H1 (cell line): ENCODE measurements at places on chromosomes 5 and 9.

DNA sequence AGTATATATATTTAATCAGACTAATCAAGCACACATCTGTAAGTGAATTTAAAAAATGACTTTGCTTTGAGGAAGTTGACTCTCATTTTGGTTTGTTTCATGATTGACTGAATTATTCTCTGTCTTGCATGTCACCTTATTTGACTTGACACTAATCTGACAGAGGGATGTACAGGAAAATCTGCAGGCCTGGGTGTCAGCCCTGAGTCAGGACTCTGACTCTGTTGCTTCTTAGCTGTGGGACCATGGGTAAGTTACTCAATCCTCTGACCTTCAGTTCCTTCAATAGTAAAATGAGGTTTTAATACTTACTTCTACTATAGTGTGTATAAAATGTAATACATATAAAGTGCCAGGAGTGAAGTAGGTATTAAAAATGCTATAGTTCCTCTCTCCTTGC lies 415.9 kb downstream of the ARHGEF28 start:
- DNase-seq: no peak

DNA sequence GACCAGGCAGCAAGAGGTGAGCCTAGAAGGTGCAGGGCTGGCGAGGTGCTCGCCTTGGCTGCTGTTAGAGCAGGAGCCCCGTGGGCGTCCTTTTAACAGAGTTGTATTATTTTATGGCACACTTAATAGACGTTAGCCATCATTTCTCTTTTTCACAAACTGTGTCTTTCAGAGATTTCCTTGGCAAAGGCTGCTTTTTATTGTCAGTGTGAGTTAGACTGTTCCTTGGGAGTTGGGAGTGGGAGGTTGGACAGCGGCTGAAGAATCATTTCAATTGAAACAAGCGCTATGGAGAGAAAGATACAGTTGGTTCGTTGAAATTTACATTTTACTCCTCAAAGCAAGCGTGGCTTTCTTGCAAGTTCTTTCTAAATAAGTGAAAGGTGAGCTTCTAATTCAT lies 133.2 kb downstream of the TRIO start:
- no peak for DNase-seq

DNA sequence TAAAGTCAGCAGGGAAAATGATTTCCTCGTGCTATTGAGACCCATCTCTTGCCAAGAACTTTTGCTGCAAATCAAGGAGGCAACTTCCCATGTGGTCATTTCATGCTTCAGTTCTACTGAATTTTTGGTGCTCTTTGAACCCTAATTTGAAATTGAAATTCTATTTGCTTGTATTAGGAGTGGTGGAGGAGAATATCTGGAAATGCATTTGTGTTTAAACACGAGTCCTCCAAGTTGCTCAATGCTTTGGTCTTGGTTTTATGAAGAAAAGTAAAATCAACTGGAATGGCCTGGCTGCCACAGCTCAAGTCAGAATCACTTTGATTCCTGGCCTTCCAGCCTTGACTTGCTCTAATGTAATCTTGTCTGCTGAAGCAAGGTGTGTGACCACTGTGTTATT lies 613.2 kb downstream of the TLE1 start:
- no peak for DNase-seq

DNA sequence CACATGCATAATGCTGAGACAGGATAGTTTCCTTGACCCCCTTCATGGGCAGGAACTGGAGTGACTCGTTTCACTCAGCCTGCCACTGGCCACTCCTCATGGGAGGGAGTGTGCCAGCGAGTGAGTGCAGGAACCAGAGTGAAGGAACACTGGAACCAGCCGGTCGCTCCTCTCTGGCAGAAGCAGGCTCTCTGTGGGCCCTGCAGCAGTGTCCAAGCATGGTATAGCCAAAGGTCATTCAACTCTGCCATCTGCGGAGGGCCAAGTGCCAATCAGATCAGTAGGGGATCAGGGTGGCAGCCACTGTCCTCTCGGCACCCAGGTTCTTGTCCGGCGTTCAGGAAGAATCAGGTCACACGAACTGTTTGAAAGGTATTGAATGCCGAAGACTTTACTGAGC lies 169.3 kb upstream of the PPP1R2B start:
- DNase-seq: no peak

DNA sequence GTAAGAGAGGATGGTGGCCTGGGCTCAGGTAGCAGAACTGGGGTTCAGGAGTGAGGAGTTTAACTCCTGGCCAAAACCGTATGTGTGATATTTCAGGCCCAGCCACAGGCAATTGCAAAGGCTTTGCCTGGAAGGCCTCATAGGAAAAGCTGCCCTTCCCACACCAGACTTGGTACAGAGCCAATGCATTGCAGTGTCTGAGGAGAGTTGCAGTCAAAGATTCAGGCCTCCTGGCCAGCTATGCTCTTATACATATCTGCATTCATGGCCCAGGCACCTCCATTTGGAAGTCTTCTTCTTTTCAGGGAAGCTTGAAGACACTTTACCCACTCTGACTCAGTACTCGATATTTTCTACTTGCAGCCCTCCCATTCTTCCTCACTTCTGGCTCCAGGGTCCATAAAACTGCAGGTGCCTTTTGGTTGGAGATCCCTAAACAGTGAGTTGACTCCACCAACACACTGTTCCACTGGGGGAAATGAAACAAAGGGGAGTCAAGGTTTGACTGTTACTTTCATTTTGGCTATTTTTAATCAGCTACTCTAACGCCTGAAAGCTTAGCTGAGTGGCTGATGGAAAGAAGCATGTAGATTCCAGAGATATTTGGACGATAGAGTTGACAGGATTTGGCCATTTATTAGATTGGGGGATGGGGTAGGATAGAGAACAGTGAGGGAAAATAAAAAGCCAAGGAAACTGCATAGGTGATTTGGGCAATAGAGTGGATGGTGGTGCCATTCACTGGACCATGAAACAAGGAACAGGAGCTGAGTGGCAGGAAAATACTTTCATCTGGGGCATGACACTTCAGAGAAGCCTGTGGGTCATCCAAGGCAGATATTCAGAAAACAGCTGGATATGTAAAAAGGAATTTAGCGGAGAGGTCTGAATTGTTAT lies 30.6 kb upstream of the IL33 start:
- DNase-seq: no peak

GRCh38 chr5:155290937-155291336 lies 277.4 kb downstream of the KIF4B start:
- no peak for DNase-seq

DNA sequence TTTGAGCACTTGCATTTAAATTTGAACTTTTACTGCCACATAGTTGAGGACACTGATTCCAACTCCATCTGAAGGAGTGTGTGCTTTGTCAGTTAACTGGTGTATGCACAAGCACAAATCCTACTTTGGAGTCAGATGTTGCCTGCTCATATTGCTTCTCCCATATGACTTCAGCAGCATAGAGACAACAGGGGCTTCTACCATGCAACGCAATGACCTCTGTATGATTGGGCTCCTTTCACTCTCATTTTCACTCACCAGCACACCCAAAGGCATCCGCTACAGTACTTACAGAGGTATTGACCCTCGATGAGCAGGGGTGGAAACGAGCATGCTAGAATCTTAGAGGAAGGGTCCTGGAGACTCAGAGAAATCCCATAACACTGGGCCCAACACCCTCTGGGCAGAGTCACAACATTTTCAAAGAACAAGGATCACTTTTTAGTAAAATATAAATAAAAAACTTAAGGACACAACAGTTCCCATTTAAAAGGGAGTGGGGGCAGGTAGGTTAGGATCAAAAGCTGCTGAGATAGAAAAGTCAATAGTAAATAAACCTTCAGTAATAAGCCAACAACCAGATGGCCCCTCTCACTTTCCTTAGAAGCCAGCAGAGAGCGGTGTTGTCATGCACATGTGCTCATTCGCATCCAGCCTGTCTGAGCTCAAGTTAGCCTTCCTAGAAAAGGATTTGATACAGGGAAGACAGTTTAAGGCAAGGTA lies 203.8 kb downstream of the SNCAIP start:
- peak; percentile 50 for DNase-seq

DNA sequence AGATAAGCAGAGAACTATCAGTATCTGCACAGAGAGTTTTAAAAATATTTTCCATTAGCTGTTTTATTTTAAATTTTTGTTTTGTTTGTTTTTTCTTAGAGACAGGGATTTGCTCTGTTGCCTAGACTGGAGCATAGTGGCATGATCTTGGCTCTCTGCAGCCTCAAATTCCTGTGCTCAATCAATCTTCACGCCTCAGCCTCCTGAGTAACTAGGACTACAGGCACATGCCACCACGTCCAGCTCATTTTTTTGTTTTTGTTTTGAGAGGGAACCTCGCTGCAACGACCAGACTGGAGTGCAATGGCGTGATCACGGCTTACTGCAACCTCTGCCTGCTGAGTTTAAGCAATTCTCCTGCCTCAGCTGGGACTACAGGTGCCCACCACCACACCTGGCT lies 138.2 kb upstream of the LPAR1 start:
- DNase-seq: no peak

GRCh38 chr5:39121315-39121714 lies 47.1 kb upstream of the RICTOR start:
- no peak for DNase-seq

DNA sequence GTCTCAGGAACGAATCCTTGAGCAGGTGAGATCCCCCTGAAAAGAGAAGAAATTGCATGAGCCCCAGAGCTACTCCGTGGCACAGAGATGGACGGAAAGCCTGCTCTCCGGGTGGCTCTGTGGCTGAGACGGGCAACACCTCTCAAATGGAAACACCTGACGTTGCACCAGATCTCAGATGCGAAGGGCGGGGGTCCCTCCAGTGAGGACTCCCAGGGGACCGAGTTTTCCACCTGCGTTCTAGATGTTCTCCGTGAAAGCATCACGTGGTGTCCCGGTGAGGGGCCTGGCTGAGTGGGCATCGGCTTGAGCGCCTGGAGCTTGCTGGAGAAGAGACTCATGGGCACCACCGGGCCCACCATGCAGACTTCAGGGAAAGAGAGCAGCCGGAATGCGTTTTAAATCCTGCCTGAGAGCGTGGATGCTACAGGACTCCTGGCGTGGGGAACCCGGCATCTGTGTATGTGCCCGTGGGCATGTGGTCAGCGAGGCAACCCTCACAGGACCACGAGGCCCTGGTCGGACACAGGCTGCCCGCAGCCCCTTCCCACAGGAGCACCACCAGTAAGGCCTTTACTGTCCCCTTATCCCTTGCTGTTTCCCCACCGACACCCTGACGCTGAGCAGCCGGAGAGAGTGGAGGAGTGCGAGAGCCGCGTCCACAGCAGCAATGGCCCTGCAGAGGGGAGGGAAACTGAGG lies 378.4 kb upstream of the IRX4 start:
- DNase-seq: no peak

DNA sequence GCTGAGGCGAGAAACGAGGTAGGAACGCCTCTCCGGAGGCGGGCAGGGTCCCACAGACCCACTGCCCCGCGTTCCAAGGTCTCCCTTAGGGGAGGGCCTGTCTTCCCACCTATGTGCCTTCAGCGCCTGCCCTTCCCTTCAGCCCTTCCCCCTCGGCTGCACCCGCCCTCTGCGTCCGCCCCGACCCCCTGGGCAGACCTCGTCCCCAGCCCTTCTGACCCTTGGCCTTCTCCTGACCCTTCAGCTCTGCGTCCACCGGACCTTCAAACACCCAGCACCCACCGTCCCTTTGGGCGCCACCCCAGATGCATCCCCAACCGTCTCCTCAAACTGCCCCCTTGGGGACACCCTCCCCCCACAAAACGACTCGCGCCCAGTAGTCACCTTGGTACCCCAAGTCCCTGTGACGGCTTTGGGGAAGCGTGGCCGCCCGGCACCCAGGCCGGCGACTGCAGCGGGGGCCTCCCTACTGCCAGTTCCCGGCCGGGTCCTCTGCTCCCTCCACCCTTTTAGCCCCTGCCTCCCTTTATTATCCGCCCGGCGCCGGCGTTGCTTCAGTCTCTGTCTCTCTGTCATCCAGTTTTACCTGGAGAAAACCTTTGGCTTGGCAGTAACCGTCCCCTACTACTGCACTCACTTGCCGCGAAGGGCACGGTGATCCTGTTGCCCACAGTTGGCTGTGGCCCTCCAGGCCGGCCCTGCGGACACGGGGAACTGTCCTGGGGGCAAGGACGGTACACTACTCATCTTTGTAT lies 421 bp downstream of the RUSC2 start:
- no peak for DNase-seq

- DNase-seq: no peak
Observed at GRCh38 chr5:138212828-138213160, 329 bp downstream of the CDC23 start.

DNA sequence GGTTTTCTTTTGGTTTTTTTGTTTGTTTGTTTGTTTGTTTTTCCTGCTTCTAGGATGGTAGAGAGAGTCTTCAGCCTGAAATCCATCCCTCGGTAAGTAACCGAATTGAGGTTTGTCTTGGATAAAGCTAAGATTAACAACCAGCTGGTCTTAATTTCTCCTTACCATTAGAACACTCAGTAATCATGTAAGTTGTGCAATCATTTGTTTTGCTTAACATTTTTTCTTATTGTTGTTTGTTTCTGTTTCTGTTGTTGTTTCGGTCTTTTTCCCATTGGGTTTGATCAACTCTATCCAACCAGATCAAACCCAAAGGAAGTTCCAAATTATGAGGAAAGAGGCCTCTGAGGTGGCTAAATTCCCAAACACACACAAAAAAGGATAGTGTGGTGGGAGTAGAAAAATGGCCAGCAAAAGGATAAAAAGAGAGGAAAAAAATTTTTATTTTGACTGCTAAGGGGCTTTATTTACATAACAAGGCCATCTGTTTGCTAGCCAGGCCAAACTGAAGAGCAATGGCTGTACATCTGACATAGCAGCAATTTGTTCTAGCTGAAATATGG lies 49.6 kb upstream of the ANKRD31 start:
- no peak for DNase-seq

DNA sequence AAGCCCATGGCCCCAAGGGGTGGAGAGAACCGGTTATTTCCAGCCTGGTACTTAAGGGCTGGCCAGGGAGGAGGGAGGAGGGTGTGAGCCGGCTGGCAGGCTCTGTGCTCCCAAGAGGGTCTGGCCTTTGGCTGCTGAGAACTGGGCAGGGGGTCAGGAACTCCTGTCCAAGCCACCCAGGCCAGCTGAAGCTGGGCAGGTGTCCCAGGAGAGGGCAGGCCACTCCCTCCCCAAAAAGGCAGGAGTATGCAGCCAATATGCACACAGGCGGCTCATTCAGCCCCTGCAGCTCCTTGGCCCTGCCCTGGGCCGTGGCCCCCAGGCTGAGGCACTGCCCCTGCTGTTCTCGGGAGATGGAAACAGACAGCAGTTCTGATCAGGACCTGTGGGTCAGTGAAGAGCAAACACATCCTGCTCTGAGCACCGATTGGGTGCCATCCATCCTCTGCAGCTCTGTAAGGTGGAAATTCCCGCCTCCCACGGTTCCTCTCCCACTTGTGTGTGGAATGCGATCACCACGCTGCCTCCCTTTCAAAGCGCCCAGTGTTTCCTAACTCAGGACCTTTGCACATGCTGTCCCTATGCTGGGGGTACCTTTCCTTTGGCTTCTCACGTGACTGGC lies 17.1 kb upstream of the KIF12 start:
- DNase-seq: no peak

GRCh38 chr5:113487416-113487780 lies 855 bp downstream of the MCC start:
- no peak for DNase-seq

- DNase-seq: no peak
Observed at GRCh38 chr5:132471944-132472343, 18.6 kb downstream of the IRF1 start.

GRCh38 chr5:99010294-99010693 lies 81.5 kb upstream of the CHD1 start:
- DNase-seq: peak; percentile 62
